ENCODE measurements at places on chromosomes 6 and 20. TPM values are rescaled to one million over a fixed set of nuclear protein-coding genes. Genes with fewer than 3 reads are reported as not detected.

GRIK2 gene
- total RNA-seq, result 1.5 TPM

KCNQ5 gene
- 0.49 TPM for total RNA-seq

TRIM40 gene
- total RNA-seq, result not detected

NAA20 gene
- 19.1 TPM for total RNA-seq

TXLNB gene
- 0.24 TPM for total RNA-seq

GNMT gene
- total RNA-seq, result 0.16 TPM

DEFB124 gene
- not detected for total RNA-seq

RIPPLY2 gene
- 0.97 TPM for total RNA-seq

OPRM1 gene
- not detected for total RNA-seq

MATN4 gene
- total RNA-seq, result not detected

BTN1A1 gene
- total RNA-seq, result not detected

LY6G6F gene
- total RNA-seq, result not detected

SCAF8 gene
- total RNA-seq, result 58.3 TPM

RAD21L1 gene
- not detected for total RNA-seq

TBP gene
- total RNA-seq, result 15.8 TPM

PLEKHG1 gene
- 0.81 TPM for total RNA-seq

SLC25A27 gene
- total RNA-seq, result 8.4 TPM

PAX1 gene
- 0.49 TPM for total RNA-seq

TOMM6 gene
- total RNA-seq, result 60.1 TPM

SH3BGRL2 gene
- 2.8 TPM for total RNA-seq

L3MBTL1 gene
- 6.3 TPM for total RNA-seq

TASP1 gene
- total RNA-seq, result 11.5 TPM

SPEF1 gene
- not detected for total RNA-seq

PRND gene
- under 0.01 TPM for total RNA-seq

ARFGEF2 gene
- 55.3 TPM for total RNA-seq

SLA2 gene
- total RNA-seq, result under 0.01 TPM

CALHM6 gene
- 0.32 TPM for total RNA-seq

GABRR1 gene
- not detected for total RNA-seq

TUBB2B gene
- 8.4 TPM for total RNA-seq

HLA-DPA1 gene
- total RNA-seq, result 6.7 TPM

GSTA4 gene
- 35.4 TPM for total RNA-seq

TNXB gene
- 4.1 TPM for total RNA-seq

PRR18 gene
- not detected for total RNA-seq

GFOD1 gene
- total RNA-seq, result 3.7 TPM

ADGRG6 gene
- 0.36 TPM for total RNA-seq

SIRPD gene
- total RNA-seq, result not detected

SAMD10 gene
- 0.49 TPM for total RNA-seq

SMLR1 gene
- not detected for total RNA-seq

TRIM15 gene
- not detected for total RNA-seq

SLC17A9 gene
- total RNA-seq, result 13.0 TPM

CFAP61 gene
- total RNA-seq, result 0.12 TPM

TGM3 gene
- total RNA-seq, result not detected

ZSCAN23 gene
- total RNA-seq, result 4.5 TPM

EPPIN gene
- total RNA-seq, result not detected

MDN1 gene
- 19.1 TPM for total RNA-seq

MYH7B gene
- under 0.01 TPM for total RNA-seq

EEF1A2 gene
- 0.24 TPM for total RNA-seq

ECT2L gene
- total RNA-seq, result not detected

F13A1 gene
- total RNA-seq, result 0.12 TPM

RBBP8NL gene
- not detected for total RNA-seq

BPIFB4 gene
- not detected for total RNA-seq

DHX35 gene
- 10.4 TPM for total RNA-seq

MROH8 gene
- total RNA-seq, result 1.6 TPM

SKIC2 gene
- total RNA-seq, result 47.5 TPM

LRRC1 gene
- 1.1 TPM for total RNA-seq
